ENCODE measurements at places on chromosomes 12 and 14.

- DNase-seq = peak; percentile 29
Observed at GRCh38 chr14:90398315-90398839, 1.5 kb downstream of the CALM1 start.

DNA sequence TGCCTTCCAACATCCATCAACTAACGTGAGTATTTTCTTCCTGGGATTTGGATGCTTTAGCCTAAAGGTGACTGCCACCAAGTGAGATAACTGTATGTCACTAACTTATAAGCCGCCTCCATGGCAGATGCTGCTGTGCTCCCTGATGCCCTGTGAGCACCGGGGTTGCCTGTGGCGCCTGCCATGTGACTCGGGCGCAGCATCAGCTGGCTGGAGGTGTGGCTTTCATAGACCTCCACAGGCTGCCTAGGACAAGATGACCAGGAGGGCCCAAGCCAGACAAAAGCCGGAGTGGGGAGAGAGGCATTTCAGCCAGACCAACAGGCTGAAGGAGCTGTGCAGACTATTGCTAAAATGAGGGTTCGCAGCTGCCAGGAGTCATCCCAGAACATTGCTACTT lies 55.7 kb downstream of the ANAPC7 start:
- no peak for DNase-seq

GRCh38 chr12:55659486-55660385 lies 23.0 kb downstream of the OR10P1 start:
- no peak for DNase-seq

DNA sequence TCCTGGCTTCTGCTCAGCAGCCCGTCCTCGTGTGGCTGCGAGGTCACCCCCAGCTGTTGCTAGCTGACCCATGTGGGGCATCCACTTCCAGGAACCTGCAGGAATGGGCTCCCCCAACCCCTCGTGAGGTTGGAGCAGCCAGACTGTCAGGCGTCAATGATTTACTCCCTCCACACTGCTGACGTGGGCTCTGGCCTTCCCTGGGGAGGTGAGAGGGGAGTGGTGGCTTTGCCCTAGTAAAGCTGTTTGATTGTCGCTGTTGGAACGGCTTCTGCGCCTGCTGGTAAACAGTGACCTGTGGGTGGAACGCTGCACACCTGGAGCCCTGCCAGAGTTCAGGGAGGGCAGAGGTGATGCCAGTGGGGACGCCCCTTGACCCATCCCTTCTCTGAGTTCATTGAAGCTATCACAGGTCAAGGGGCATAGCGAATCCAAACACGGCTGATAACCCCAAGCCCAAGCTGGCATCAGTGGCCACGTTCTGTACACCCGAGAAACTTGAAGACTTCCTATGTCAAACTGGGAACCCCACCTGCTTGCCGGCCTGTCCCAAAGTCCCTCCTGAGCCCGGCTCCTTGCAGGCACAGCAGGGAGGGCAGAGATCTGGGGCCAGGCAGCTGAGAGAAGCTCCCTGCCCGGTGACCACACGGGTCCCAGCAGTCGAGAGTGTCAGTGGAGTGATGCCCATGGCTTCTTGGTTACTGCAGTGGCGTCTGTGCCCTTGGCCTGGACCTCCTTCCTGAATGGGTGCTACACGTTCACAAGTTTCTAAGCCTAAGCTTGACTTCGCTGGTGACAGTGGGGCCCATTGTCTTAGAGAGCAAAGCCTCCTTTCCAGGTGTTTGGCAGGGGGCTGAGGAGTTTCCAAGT lies 2.7 kb downstream of the ASPG start:
- DNase-seq = no peak

GRCh38 chr14:66216763-66217162 lies 269.4 kb upstream of the CCDC196 start:
- DNase-seq = no peak

GRCh38 chr14:103530390-103530789 lies 1.4 kb downstream of the TRMT61A start:
- DNase-seq = no peak

DNA sequence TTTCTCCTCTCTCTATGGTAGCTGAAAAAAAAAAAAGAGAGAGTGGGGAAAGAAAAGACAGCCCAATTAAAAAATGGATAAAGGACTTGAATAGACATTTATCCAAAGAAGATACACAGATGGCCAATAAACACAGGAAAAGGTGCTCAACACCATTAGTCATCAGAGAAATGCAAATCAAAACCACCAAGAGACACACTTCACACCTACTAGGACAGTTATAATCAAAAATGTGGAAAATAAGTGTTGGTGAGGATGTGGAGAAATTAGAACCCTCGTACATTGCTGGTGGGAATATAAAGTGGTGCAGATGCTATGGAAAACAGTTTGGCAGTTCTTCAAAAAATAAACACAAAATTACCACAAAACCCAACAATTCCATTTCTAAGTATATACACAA lies 172.4 kb upstream of the GRIN2B start:
- DNase-seq = no peak

- DNase-seq = no peak
Observed at GRCh38 chr12:52419656-52420055, 13.5 kb upstream of the KRT82 start.

GRCh38 chr12:54138219-54138618 lies 50.6 kb downstream of the SMUG1 start:
- no peak for DNase-seq

- no peak for DNase-seq
Observed at GRCh38 chr12:68505970-68506369, 104.7 kb upstream of the RAP1B start.

DNA sequence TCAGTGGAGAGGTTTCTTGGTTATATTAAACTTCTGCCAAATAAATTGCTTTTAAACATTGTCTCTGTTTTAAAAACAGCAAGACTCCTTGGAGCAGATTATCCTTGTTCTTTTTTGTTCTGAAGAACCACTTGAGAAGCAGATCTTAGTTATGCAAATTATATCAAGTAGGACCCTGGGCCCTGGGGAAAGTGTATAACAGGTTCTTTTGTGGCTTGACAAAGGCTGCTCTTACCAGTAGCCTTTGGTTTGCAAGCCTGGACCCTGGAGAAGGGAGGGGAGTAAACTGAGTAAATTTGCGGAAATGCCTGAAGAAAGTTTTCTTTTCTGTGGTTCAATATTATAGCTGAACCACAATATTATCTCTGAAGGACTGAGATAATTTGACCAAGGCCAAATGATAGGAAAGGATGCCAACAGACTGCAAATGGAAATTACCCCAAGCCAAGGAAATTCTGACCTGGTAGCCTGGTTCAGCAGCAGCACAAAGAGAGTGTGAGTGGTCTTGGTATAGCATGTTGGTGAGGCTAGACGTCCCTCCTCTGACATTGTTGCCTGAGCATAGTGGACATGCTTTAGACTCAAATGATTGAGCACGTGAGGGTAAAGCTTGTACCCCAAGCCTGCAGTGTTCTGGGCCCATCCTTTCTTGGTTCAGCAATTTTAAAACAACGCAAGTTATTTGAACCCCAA lies 30.4 kb upstream of the SIX1 start:
- DNase-seq = no peak

GRCh38 chr12:49689785-49690184 lies 17.4 kb downstream of the FMNL3 start:
- no peak for DNase-seq

- no peak for DNase-seq
Observed at GRCh38 chr12:52926596-52927234, 21.8 kb upstream of the KRT8 start.

- DNase-seq = peak; percentile 69
Observed at GRCh38 chr14:88792473-88793258, at the start of gene EML5. Gene EML5 (minus strand): TSS chr14:88792953. CDS start chr14:88792503, 450 bp downstream.

DNA sequence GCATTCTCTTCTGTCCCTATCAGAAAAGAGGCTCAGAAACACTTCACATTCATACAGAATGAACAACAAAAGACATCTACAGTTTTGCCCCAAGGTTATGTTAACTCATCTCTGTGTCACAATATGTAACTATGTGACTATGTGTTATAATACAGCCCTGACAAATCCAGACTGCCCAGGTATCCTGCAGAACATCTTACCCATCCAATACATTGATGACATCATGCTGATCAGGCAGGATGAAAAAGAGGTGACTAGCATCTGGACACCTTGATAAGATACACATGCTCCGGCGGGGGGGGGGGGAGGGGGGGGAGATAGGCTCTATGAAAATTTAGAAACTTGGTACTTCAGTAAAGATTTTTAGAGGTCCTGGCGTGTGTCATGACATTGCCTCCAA lies 8.3 kb upstream of the GNS start:
- no peak for DNase-seq

GRCh38 chr12:131593406-131593805 lies 117.5 kb upstream of the SFSWAP start:
- DNase-seq = no peak

- DNase-seq = no peak
Observed at GRCh38 chr12:88918161-88918560, 337.9 kb upstream of the KITLG start.

DNA sequence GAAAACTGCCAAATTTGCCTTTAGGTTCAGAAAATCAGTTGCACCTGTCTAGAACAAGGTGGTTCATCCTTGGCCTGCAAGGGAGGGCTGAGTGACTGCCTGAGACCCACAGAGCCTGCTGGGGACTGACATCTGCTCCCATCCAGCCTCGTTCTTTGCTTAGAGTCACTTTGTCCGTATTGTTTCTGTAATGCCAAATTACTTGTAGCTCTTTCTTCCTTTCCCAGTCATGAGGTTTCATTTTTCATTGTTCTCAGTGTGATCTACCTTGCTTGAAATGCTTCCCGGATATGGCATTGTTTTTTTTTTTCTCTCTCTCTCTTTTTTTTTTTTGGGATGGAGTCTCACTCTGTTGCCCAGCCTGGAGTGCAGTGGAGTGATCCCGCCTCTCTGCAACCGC lies 21.3 kb downstream of the TSPAN9 start:
- no peak for DNase-seq

DNA sequence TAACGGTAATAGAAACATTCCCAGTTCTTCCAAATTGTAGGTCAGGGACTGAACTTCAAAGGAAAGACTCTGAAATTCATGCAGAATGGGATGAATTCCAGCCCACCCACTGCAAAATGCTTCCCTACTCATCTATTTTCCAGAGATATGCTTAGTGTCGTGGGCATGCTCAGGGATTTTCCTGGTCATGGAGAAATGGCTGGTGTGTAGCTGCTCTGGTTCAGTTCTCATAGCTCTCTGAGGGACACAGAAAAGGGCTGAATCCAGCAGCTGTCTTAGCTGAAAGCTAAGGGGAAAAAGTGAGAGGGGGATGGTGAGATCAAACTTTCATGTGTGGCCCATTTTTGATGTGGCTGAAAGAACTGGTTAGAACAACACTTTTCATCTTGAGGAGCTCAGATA lies 72.9 kb upstream of the KRAS start:
- no peak for DNase-seq

DNA sequence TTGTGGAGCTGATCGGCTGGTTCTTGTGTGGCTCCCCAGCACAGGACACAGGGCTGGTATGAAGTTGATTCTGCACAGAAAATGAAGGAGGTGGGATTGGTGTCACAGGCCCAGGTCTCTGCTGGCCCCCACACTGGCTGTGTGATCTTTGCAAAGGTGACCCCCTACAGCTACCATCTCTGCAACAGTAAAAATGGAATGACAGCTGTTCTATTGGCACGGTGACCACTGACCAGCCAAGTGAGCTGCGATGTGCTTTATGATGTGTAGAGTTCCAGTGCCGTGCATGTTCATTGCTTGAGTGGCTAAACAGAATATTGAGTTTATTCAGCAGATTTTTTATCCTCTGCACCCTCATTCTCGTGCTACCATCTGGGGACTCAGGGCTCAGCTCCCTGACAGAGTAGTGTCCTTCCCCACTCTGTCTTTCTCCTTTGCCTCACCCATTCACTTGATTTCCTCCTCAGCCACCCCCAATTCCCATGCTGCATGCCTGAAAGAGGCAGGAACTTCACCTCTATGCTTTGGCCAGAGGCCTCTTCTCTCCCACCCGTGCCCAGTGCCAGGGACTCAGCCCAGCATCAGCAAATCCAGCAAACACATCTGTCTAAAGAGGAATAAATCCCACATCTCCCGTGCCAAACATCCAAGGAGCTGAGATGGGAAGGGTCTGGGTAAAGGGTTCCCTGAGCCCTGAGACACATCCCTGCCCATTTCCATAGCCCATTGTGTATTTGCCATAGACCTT lies 21.2 kb downstream of the C14orf132 start:
- DNase-seq = no peak

- no peak for DNase-seq
Observed at GRCh38 chr14:92633274-92633616, 115.2 kb downstream of the LGMN start.

DNA sequence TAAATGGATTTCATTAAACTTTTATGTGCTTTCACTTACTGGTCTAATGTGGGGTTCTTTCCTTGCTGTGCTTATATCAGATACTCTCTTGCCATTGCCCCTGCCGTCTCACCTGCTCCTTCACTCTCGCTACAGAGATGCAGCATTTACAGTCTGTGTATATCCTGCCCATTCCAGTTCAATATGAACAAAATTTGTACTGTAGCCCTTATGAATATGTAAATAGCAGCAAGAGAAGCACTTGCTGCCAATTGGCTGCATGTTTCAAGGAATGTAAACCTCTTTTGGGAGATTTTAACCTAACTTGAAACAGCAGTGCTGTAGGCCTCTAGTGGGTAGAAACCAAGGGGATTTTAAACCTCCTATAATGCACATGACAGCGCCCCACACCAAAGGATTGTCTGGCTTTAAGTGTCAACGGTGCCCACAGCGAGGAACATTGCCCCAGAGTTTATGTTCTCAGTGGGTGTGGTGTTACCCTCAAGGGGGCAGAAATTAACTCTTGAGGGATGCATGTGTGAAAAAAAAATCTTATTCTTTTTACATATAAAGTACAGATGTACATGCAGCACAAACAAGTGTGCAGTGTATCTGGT lies 19.1 kb downstream of the PCNX1 start:
- DNase-seq = no peak

DNA sequence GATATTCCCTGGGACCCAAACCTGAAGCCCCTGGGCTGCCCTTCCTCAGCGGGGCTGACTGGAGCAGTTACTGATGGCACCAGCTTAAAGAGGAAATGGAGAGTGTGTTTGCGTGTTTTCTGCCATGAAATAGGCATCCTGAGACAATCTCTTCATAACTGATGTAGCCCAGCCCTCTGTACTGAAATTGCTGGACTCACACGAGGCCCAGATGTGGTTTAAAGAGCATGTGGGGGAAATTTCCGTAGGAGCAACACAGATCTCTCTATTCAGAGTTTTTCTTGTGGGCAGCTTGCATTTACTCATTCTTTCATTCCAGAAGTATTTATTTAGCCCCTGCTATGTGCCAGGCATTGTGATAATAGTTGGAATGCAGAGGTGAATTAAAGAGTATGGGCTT lies 782.1 kb upstream of the TBX3 start:
- no peak for DNase-seq

Measured in stimulated activated CD4-positive, alpha-beta T cell treated with anti-CD3 and anti-CD28 coated beads, TNF-alpha, amount 100 ng/mL, for 1 hour (primary cell).